Lung microvascular endothelial cell (primary cell): ENCODE measurements at places on chromosomes 2 and 18. TPM values are rescaled to one million over a fixed set of nuclear protein-coding genes. Genes with fewer than 3 reads are reported as not detected.

DAW1 gene
- total RNA-seq, result 0.20 and 0.22 TPM in 2 replicates

- DNase-seq, result no peak
Measured at GRCh38 chr2:43521568-43521967, 74.3 kb downstream of the THADA start.

DSG4 gene
- total RNA-seq, result not detected in 2 replicates

GRCh38 chr2:46303822-46304221 is 6.6 kb downstream of the EPAS1 start:
- DNase-seq, result no peak

DNA sequence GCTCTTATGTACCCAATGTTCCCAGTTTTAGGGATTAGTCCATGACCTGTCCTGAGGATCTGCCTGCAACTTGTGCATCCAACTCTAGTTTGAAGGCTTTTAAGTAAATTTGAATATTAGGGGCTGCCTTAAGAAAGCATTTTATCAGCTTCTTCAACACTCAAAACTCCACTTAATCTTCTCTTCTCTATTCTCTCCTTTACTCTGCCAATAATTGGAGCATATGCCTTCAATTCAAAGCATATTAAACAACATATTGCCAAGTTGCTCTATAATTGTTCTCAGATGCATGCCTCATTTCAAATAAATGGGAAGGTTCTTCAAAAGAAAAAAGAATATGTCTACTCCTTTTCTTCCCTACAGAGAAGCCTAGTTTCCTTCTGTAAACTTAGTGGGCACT is 84.8 kb upstream of the NCKAP5 start:
- no peak for DNase-seq

DNA sequence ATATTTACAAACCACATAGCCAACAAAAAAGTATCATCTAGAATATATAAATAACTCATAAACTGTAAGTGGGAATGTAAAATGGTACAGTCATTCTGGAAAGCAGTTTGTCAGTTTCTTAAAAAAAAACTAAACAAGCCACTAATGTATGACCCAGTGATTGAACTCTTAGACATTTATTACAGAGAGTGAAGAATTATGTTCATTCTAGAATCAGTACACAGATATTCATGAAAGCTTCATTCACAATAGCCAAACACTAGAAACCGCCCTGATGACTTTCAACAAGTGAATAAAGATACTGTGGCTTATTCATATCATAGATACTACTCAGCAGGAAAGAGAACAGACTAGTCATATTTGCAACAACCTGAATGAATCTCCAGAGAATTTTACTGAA is 1541.5 kb downstream of the LRP1B start:
- DNase-seq, result no peak

COLEC11 gene
- total RNA-seq, result under 0.01 and 0.40 TPM in 2 replicates

DNA sequence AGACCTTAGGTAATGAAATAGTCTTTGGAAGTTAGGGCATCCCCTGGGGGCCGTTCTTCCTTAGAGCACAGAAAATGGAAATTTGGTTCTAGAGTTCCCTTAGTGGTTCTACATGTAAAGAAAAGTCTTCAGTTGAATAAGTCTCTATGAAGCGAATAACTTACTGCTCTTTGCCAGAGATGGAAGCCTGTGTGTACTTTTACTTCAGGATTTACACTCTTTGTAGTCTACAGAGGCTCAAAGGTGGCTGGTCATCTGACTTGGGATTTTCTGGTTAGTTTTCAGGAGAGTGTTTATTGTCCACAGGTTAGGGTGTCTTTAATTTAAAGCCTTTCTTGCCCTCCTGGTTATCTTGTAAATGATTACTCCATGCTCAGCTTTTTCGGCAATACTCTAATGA is 210.6 kb downstream of the ZNF521 start:
- DNase-seq, result no peak

CDC42EP3 gene
- 3.2 and 9.6 TPM in 2 replicates for total RNA-seq

DNA sequence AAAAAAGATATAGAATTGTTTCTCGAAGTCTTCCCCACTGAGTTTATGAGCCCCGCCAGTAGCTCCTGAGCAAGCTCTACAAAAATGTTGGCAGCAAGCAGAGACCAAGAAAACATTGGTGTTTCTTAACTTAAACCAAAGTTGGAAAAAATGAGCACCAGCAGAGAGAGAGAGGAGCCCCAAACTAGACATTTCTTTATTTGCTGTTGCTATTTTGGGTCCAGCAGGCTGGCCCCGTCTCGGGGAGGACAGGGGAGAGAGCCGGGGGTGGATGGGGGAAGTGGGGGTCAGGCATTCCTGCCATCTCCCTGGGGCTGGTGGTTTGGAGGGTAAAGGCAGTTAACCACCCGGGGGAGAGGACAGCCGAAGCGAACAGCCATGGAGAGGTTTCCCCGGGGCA is 113.0 kb downstream of the DYSF start:
- DNase-seq, result no peak

FAP gene
- under 0.01 and 0.20 TPM in 2 replicates for total RNA-seq

DNA sequence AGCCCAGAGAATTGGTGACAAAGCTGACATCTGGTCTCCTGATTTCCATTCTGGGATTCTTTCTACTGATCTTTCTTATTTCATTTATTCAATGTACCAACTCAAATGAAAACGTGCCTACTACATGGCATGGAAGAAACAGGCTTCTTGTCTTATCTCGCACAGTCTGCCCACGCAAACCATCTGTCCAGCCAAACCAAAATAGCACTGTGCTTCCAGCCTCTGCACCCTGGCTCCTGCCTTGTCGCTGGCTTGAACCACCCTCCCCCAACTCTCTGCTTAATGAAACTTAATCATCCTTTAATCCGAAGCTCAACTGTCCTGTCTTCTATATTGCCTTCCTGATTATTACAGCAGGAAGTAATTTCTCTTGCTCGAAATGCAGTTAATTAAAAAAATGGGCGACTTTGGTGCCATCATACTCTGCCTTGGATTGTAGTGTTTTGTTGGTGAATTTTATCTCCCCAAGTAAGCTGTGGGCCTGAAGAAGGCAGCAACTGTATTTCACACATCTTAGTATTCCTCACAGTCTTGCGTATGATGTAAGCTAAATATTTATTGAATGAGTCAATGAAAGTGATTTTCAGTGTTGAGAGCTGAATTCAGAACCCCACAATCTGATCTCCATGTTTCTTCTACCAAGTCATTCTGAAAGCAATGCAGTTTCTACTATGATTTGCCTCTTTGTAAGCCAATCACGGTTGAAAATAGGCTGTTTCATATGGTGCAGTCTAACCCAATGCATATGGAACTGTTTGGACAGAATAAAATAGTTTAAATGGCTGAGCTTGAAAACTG is 190.8 kb downstream of the TMEM247 start:
- no peak for DNase-seq

- DNase-seq, result no peak
Measured at GRCh38 chr2:176682278-176682677, 413.0 kb downstream of the MTX2 start.

DNA sequence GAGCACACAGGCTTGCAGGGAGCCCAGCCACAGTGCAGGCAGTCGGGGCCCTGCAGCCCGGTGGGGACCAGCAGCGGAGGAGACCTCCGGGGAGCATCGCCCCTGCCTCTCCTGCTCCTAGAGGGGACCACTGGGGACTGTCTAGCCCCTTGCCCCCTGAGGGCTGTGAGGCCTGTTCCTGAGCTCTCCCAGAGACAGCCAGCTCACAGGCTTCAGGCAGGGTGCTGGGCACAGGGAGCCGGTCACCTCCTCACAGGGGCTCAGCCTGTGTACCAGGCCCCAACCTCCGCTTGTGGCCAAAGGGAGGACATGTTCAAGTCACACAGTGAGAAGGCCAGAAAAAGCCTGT is 3.5 kb upstream of the NMUR1 start:
- no peak for DNase-seq

DNA sequence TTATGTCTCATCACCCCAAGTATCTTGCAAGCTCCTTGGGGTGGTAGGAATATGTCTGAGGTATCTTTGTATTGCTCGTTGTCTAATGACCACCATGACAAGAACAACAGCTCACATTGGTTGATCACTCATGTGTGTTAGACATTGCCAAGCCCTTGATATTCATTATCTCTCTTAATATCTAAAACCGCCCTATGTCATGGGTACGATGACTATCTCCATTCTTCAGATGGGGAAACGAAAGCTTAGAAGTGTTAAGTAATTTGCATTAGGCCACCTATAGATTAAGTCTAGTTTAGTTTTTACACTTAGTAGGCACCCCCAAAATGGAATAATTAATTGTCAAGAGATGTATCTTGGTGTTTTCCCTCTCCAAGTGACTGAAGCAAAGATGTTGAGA is 57.0 kb downstream of the ICOS start:
- no peak for DNase-seq

TFCP2L1 gene
- not detected in 2 replicates for total RNA-seq

DPP10 gene
- not detected in 2 replicates for total RNA-seq

GRCh38 chr18:38198956-38199355 is 633.4 kb upstream of the CELF4 start:
- DNase-seq, result no peak

GRCh38 chr2:50975546-50975945 is 56.4 kb downstream of the NRXN1 start:
- no peak for DNase-seq

RTP5 gene
- not detected in 2 replicates for total RNA-seq

GRCh38 chr2:2798337-2798736 is 467.3 kb upstream of the MYT1L start:
- no peak for DNase-seq

DNA sequence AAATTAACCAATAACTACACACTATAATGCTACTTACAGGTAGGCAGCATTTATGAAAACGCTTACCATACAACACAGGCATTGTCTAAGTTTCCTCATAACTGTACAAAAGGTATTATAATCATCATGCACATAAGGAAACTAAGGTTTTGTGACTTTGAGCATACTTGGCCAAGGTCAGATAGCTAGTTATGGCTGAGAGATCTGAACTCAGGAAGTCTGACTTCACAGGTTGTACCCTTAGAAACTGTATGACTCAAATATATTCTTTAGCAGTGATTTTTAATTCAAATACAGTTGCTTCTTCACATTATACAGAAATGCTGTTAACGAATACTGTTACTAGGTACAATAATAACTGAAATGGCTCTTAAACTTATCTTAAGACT is 89.3 kb downstream of the TRIP12 start:
- peak; percentile 53 for DNase-seq

DNA sequence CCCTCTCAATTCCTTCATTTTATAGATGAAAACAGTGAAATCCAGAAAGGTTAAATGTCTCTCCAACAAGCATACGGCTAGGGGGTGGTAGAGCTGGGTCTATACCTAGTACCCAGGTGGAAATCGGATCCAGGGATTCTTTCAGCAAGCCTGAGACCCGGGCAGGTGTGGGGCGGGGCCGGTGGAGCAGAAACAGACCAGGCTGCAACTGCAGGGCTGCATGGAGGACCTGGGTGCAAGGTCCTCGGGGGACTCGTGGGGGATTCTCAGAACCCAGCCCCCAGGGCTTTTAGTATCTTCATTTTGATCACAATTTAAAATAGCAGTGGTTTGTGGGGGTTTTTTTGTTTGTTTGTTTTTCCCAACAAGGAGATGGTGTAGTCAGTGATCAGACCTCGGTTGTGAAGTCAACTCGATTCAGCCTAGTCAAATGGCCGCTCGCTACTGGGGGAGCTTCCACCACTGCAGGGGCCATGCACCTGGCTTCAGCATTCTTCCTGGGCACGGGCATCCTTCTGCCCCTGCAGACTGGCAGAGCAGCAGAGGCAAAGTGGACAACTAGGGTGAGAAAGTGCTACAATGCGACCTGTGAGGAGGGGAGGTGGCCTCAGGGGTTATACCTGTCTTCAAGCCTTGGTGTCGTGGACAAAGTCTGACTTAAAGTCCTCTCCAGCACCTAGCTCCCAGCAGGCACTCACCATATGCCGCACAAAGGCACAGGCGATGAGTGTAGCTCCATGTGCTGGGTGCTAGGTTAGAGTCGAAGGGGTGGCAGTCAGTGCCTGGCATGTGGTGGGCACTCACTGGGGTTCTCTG is 46.3 kb downstream of the GORASP2 start:
- DNase-seq, result no peak
